ENCODE measurements at places on chromosomes 4 and X.

- DNase-seq = no peak
Measured at GRCh38 chrX:134849390-134849789, 141.4 kb upstream of the SMIM10 start.

- DNase-seq = no peak
Measured at GRCh38 chrX:45322382-45322781, 121.7 kb upstream of the DIPK2B start.

DNA sequence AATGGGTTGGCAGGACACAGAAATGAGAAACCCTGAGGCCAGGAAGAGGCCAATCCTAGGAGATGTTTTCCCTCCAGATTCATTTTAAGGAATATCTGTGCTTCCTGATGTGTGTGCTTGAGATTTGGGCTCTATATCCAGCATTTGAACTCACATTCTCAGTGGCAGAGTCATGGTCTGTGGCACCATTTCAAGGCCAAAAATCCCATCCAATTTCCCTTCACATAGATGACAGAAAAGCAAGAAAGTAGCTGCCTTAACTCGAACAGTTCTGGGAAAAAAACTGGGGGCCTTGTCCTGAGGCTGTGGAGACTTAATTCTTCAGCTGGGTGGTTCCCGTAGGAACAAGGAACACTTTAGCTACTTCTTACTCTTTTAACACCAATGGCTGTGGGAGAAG lies 27.4 kb downstream of the TAF7L start:
- DNase-seq = no peak

- peak; percentile 7 for DNase-seq
Measured at GRCh38 chrX:630007-630611, 482 bp upstream of the SHOX start.

DNA sequence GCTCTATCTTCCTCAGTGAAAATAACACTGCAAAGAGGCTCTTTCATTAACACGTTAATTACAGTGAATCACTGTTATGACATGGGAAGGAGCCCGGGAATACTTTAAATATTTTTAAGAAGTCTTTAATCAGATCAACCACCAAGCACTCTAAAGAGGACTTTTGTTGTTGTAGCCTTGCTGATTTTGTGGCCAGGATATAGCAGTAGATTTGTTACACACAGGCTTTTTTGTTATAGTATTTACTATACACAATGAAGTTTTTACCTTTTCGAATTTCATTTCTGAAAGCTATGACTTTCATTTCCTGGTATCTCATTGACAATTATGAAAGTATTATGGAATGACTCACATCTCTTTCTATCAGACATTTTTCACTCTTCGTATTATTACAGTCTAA lies 20.3 kb downstream of the FGF13 start:
- no peak for DNase-seq

- DNase-seq = no peak
Measured at GRCh38 chrX:16148896-16149295, 18.4 kb upstream of the MAGEB17 start.

DNA sequence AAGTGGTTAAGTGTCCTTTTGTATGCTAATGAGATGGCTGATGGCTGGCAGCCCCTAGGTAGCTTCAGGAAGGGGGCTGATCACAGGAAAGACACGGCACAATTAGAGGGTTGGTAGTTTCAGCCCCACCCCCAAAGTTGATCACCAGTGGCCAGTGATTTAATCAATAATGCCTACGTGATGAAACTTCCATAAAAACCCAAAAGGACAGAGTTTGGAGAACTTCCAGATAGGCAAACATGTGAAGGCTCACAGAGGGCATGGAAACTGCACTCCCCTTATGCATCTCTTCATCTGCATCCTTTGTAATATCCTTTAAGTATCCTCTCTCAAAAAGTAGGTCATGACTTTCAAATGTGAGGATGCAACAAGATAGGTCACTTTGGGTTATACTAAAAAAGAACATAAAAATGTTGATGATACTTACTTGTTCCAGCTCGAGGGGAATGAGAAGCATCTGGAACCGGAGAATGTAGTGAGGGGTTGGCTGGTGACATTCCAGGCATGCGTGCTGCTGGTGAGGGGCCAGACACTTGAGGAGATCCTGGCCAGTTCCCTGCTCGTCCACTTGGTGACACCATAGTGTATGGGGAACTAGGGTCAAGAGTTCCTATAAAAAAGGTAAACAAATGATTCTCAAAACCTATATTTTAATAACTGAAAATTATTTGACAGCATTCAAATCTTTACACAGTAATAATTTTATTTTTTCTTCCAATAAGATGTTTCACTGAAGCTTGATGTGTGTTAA lies 16.7 kb upstream of the CXorf38 start:
- DNase-seq = no peak

DNA sequence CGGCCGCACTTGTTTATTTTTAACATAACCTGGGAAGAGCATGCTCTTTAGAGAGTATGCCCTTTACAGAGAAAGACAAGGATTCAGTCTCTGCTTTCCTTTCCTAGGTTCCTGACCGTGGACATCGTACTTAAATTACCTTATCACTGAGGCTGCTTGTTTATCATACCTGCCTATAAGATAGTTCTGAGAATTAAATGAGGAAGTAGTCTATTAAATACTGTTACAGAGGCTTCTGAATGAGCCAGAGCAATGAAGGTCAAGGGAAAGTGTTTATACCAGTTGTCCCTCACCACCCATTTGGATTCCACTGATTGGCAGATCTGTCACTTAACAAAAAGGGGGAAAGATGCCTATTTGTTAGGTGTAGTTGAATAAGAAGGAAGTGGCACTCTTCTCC lies 10.0 kb downstream of the TXLNG start:
- DNase-seq = no peak

GRCh38 chrX:133594156-133594555 lies 178.9 kb upstream of the GPC4 start:
- no peak for DNase-seq

GRCh38 chr4:146334862-146335449 lies 120.6 kb downstream of the REELD1 start:
- DNase-seq = no peak

DNA sequence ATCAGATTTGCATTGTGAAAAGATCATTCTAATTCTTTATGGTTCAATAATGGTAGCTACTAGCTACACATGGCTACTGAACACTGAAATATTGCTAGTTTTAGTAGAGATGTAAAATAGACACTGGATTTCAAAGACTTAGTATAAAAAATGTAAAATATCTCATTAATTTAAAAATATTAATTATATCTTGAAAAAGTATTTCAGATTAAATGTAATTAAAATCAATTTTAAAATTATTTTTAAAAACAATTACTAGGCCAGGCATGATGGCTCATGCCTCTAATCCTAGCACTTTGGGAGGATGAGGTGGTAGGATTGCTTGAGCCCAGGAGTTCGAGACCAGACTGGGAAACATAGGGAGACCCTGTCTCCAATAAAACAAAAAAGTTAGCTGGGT lies 20.4 kb upstream of the TLR2 start:
- no peak for DNase-seq

GRCh38 chr4:170398218-170398617 lies 308.5 kb upstream of the AADAT start:
- DNase-seq = no peak

DNA sequence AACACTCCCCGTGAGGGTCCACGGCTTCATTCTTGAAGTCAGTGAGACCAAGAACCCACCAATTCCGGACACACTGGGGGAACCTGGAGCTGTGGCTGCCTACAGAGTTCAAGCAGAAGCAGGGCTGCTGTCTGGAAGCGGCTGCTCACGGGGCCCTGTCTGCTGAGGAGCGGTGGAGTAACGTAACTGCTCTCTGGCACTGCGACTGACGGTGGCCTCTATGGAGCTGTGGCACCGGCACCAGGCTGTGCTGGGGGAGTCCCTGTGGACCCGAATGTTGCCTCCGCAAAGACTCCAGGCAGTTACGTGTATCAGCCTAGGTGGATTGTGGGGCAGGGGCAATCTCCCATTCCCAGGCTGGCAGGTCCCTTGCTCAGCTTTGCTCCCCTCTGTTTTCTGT lies 703.3 kb upstream of the FRG1 start:
- DNase-seq = no peak

DNA sequence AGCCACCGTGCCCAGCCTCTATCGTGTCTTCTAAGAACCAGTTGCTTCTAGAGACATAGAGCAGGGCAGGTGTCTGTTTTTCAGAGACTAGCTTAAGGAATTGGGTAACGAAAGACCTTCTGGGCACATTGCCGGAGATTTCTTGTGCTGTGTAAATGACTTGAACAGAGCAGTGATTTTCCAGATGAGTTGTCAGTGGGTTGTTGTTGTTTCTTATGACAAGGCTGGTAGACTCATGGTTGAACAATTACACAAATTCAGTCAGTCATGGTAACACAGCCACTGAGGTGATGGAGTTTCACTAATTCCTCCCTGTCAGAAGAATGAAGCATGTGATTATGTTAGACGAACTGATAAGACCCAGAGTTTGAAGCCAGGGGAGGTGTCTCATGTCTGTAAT lies 20.5 kb upstream of the DDX3X start:
- no peak for DNase-seq

DNA sequence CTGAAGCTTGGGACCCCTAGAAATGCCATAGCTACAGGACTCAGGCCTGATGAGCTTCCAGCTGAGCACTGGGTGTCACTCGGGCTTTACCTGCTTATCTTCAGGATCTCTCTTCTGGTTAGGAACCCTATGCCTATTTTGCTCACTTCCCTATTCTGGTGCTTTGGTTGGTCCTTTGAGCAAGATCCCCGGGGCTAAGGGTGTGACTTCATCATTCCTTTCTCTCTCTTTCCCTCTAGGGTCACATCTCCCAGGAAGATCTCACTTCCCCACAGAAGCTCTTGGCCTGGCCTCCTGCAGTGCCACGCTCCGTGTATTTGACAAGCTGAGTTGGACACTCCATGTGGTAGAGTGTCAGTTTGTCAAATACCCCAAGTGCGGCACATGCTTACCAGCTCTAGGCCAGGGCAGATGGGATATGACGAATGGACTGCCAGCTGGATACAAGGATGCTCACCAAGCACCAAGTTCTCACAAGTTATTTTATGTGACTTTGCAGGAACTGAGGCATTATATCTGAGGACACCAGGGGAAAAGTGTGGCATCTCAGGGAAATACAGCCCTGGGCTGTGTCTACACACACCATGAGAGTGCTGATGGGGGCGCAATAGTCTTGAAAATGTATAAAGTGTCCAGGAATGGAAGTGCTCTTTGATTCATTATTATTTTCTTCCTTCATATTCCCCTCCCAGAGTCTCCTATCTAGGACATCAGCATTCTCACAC lies 21.1 kb downstream of the VSIG4 start:
- DNase-seq = no peak

GRCh38 chr4:83150653-83151330 lies 36.3 kb upstream of the PLAC8 start:
- DNase-seq = no peak
